ENCODE measurements at places on chromosomes 4 and X.
A peak's percentile ranks its signal among the peaks of the same experiment; 100 is the strongest.

DNA sequence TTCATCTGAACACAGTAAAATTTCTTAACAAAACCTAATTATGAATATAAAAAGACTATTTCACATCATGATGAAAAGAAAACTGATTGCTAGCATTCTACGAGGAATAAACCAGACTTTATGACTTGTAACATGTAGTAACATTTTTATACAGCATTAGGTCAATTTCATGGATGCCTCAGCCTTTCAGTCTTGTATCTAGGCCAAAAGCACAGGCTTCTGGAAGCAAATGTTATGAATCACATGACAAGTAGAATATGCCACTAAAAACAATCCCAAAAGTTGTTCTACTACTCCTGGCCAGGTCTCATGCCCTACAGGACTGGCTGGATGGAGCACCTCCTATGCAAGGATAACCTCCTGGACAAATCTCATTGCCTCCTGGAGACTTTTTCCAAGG is 101.2 kb downstream of the ARHGAP6 start:
- DNase-seq = no peak

DNA sequence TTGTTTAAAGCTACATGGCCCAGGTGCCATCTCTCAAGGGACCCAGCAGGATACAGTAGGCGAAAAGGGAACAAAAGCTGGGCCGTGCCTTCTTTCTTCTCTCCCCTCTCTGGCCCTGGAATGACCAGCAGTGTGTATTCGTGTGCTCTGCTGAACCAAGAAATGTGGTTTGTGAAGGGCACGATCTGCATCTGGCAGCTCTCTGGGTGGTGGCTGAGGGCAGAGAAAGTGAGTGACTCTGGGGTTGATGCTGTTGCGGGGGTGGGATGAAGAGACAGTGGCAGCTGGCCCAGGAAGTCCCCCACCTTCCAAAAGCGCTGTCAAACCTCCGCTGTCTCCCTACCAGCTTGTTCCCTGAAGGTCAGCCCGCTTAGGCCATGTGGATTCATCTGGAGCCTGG is 88.3 kb downstream of the CLDN34 start:
- no peak for DNase-seq

DNA sequence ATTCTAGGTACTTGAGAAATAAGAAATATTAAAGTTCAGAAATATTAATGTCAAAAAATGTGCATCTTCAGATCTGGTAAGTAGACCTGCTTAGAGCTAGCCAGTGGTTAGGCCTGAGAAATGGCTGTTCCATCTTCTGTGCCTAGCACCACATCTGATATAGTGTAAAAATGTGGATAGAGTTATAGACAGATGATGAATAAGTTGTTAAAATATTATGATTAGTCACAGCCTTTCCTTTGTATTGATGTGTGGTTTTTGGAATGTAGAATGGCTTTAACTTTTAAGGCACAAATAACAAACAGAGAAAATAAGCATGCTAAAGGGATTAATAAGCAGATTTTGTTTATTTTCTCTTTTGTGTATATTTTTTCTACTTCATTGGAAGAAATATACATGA is 133.5 kb upstream of the NUDT6 start:
- no peak for DNase-seq

GRCh38 chr4:108596344-108596743 is 24.0 kb upstream of the RPL34 start:
- no peak for DNase-seq

DNA sequence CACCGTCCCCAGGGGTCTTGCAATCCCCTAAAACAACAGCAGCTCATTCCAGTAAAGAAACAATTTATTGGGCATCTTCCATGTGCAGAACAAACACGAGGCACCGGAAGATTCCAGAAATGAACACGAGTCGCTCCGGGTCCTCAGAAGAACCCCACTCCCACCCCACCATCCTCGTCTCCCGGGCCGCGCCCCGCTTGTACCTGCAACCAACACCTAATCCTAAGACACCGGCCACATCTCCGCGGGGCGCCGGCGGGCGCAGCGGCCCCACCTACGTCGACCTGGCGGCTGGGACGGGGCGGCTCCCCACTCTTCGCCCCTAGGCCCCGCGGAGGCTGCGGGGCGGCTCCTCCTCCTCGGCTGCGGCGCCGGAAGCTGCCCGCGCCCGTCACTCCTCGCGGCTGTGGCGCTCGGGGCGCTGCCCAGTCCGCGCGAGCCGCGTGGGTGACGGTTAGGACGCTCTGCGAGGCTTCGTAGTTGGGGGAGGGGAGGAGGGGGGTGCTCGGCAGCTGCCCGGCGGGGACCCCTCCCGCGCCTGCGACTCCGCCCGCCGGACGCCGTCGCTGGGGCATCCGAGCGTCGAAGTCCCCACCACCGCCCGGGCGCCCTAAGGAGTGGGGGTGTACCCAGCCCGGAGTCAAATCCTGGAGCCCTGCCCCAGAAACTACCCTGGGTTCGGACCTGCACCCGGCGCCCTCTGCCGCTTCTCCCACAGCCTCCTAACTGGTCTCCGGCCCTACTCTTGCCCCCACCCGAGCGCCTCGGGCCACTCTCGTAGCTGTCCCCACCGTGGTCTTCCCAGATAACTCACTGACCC is at the start of gene CCDC158:
Gene CCDC158, minus strand, starts transcription at position 380 of the 820 bp plus-strand sequence. CDS start 17,934 bp downstream, outside the sequence.
- no peak for DNase-seq

DNA sequence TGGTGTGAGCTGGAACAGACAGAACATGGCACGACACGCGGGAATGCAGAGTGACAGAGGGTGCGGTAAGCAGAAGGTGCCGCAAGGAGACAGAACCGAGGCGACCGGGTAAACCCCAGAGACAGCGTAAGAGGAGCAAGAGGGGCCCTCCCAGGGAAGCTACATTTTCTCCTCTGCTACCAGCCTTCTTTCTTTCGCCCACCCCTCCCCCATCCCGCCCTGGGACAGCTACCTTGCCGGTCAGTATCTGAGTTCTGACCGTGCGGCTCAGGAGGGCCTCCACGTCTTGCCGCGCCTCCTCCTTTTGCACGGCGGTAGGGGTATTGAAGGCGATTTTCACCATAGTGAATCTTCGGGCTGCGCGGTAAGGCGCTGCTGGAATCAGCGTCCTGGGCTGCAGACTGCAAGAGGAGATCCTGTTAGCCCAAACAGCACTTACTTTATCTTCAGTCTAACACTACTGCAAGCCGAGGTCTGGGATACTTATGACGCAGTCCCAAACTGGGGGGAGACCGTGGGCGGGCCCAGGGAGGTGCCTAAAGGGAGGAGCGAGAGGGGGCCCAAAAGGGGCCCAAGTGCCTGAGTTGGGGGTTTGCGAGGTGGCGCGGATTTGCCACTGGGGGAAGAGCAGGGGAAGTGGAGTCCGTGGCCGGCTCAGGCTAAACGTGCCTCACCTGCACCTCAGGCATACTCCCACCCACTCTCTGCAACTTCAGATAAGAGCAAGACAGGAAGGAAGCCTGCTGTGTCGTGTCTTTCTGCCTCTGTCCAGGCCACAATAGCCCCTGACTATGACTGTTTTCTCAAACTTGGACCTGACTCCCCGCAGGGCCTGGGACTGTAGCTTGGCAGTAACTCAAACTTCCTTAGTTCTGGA is at the start of gene ITM2A:
Gene ITM2A, minus strand, starts transcription at position 462 of the 877 bp plus-strand sequence. Its CDS starts 119 bp downstream, at position 343.
- peak; percentile 7 for DNase-seq

DNA sequence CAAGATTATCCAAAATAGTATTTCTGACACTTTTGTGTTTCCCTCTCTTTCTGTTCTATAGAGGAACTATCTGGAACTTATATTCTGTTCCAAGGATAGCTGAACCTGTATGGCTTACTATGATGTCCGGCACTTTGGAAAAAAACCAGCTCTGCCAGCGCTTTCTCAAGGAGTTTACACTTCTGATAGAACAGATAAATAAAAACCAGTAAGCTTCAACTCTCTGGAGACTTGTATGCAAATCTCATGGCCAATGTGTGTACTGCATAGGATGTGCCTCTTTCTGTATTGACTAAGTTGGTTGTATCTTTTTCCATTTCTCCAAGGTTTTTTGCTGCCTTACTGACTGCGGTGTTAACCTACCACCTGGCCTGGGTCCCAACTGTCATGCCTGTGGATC is 92.5 kb downstream of the FNIP2 start:
- no peak for DNase-seq

DNA sequence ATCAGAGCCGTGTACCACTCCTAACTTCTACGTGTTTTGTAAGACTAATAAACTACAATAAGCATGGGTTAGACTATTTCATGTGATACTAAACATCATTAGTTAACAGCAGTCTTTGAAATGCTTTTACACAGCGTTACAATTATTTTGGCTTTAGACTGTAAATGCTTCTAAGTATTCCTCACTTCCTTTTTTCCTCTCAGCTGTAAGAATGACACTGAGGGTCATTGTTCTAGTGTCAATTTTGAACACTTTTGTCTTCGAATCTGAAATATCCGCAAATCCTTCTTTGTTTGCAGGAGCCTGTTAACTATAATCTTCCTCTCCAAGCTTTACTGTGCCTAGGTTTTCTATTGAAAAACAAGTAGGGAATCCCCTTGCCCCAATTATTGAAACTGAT is 1.5 kb downstream of the ABCE1 start:
- no peak for DNase-seq

DNA sequence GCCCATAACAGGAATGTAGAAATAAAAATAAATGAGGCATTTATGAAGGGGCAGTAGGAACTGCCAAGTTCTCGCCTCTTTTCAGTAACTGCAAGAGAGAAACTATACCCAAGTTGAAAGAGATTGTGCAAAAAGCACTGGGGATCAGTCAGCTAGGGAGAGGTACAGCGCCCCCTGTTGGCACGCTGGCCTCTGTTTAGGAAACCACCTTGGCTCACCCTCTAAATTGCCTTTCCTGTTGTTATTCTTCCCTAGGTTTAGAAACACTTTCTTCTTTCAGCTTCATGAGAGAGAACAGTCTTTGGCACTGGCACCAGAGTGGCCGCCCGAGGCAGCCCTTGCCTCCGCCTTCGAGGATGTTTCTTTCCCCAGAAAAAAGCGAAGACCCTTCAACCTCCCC is 348.5 kb downstream of the MID1IP1 start:
- DNase-seq = no peak

DNA sequence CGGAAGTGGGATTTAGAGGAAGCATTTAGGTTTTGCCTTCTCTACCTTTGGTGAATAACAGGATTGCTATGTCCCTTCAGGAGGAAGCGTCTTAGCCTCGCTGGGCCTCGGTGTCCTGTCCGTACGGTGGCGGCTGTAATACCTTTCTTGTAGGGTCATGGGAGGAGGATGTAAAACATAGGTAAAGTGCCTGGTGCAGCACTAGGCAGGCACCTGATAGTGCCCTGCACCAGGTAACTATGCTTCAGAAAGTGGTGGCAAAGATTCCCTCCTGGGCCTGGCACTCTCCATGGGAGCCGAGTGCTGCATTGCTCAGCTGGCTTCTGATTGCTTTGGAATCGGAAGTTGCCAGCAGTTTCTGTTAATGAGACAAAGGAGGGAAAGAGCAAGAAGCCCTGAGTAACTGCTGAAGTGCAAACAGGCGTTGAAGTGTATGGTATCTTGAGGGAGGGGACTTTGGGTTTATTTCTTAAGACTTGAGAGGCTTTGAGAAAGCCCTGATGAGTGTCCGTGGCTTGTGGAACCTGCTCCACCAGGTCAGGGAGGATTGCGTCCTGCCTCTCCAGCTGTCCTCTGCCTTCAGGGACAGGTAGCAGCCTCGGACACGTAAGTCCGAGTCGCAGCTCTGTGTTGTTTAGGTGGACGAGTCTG is 45.8 kb downstream of the TBC1D14 start:
- no peak for DNase-seq

DNA sequence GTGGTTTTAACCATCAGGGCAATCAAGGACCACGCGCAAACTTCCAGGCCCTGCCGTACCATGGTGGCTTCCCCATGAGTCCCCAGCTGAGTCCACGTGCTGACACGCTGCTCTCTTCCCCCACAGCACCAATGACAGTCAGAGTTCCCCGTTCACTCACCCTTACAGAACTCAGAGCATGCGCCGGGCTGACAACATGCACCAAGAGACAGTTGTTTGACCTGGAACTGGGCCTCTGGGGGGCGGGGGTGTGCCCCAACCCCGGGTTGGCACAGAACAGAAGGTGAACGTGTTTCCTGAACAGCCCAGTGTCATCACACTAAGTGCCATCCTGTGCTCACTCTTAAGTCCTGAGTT is 29.4 kb downstream of the IRF2 start:
- DNase-seq = peak; percentile 10

DNA sequence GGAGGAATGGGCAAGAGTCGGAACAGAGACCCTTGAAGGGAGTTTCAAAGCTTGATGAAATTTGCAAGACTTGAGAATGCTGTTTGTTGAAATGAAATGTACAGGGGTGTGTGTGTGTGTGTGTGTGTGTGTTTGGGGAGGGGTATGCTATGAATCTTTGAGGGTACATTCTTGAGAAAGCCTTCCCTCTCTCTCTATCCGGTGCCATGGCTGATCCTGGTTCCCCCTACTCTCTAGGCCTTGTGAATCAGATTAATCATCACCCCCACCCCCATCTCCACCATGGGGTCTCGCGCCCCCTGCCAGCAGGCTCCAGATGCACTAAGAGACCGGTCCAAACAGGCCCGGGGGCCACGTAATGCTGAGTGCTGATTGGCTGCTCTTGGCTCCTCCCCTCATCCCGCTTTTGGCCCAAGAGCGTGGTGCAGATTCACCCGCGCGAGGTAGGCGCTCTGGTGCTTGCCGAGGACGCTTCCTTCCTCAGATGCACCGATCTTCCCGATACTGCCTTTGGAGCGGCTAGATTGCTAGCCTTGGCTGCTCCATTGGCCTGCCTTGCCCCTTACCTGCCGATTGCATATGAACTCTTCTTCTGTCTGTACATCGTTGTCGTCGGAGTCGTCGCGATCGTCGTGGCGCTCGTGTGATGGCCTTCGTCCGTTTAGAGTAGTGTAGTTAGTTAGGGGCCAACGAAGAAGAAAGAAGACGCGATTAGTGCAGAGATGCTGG is at the start of gene HTR2C:
Gene HTR2C, plus strand, starts transcription at position 441 of the 729 bp plus-strand sequence. CDS start 142,851 bp downstream, outside the sequence.
- no peak for DNase-seq

GRCh38 chr4:56323327-56323726 is 64.0 kb downstream of the AASDH start:
- no peak for DNase-seq

DNA sequence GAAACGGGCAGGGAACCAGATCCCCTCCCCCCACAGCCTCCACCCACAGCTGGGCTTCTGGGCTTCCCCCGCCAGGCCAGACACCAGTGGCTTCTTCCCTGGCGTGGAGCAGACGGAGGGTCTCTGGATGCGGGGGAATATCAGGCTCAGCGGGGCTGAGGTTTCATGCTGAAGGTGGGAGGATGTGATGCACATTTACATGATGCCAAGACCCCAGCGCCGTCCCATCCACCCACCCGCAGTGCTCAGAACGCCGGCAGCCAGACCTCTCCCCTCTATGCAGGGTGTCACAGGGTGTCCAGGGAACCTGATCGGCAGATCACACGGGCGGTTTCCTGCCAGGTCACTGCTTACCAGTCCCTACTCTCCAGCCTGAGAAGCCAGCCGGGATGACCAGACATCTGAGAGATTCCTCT is 12.8 kb upstream of the TNIP2 start:
- DNase-seq = no peak

DNA sequence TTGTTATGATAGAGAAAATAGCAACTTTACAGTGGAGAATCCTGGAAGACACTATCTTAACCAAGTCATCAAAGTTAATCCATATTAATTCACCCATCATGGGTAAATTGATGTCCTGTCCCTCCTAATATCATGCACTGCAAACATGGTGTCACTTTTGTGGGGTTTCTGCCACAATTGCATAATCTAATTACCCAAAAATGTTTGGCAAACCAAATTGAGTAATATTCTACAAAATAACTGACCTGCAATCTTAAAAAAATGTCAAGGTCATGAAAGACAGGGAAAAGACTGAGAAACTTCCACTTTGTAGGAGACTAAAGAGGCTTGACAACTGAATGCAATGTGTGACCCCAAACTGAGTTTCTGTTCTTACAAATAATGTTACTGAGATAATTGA is 37.1 kb upstream of the PLAC8 start:
- DNase-seq = no peak

GRCh38 chr4:105194328-105195231 is 47.9 kb downstream of the TET2 start:
- DNase-seq = no peak

- DNase-seq = no peak
Measured at GRCh38 chr4:47315346-47315745, 148.2 kb downstream of the COMMD8 start.

All from stimulated activated CD4-positive, alpha-beta T cell treated with anti-CD3 and anti-CD28 coated beads, Interleukin-1b, Interleukin-23, amount 100 ng/mL, for 1 hour (primary cell).